ENCODE measurements at places on chromosomes 2 and 18. TPM values are rescaled to one million over a fixed set of nuclear protein-coding genes. Genes with fewer than 3 reads are reported as not detected.

- no peak for DNase-seq
Measured at GRCh38 chr2:175580652-175581051, 399.1 kb upstream of the ATP5MC3 start.

DNA sequence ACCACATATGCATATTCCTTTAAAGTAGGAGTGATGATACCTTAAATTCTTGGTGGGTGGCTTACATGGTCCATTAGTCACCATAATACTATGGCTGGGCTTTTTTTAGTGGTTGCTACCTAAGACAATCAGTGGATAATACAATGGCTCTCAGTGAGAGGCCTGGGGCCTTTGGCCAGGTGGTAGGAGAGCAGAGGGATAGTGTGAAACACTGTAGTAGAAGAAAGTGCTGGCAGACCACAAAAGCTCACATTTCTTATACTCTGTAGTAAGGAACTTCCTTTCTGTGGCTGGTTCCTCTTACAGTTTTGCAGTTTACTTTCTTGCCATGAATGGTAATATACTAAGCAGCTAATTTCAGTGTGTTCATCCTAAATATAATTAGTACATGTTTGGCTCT lies 583.5 kb downstream of the XIRP2 start:
- no peak for DNase-seq

DNA sequence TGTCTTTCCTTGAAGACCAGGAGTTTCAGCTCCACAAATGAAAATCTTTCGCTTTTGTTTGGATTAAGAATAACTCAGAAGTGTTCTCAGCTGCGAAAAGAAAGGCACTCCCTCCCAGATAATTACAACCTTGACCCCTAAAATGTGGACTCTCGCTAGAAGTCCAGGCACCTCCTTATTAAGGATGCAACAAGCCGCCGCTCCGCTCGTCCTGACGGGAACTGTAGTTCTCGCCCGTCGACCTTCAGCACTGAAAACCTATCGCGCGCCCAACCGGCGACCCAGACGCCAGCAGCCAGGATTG lies 559 bp downstream of the IMMT start:
- no peak for DNase-seq

GRCh38 chr2:65800998-65801397 lies 368.6 kb upstream of the SPRED2 start:
- no peak for DNase-seq

- peak; percentile 39 for DNase-seq
Measured at GRCh38 chr2:165691615-165692014, 102.4 kb downstream of the GALNT3 start.

- DNase-seq = peak; percentile 75
Measured at GRCh38 chr2:46490521-46491141, 11.3 kb downstream of the TMEM247 start.

DNA sequence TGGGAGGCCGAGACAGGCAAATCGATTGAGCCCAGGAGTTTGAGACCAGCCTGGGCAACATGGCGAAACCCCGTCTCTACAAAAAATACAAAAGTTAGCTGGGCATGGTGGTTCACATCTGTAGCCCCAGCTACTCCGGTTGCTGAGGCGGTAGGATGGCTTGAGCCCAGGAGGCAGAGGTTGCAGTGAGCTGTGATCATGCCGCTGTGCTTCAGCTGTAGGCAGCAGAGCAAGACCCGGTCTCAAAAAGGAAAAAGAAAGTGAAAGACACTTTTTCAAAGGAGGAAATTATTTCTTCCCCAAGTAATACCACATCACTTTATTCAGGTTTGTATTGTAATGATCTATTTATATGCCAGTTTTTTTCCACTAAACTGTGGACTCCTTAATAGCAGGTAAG lies 35.7 kb upstream of the TAF4B start:
- no peak for DNase-seq

- no peak for DNase-seq
Measured at GRCh38 chr2:215931256-215931903, 82.0 kb downstream of the MREG start.

DNA sequence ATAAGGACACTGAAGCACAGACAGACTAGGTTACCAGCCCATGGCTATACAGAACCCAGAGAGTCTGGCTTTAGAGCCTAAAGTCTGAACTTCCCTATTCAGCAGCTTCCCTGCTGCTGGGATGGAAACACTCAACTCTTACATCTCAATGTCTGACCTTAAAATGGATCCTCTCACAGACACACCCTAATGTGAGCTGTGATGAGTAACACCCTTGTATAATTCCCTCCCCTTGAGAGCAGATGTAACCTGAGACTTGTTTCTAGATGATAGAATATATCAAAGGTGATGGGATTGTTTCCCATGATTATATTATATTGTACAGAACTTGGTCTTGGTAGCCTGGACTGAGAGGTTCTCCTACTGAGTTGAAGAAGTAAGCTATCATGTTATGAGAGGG lies 577.1 kb upstream of the KLHL29 start:
- no peak for DNase-seq

DNA sequence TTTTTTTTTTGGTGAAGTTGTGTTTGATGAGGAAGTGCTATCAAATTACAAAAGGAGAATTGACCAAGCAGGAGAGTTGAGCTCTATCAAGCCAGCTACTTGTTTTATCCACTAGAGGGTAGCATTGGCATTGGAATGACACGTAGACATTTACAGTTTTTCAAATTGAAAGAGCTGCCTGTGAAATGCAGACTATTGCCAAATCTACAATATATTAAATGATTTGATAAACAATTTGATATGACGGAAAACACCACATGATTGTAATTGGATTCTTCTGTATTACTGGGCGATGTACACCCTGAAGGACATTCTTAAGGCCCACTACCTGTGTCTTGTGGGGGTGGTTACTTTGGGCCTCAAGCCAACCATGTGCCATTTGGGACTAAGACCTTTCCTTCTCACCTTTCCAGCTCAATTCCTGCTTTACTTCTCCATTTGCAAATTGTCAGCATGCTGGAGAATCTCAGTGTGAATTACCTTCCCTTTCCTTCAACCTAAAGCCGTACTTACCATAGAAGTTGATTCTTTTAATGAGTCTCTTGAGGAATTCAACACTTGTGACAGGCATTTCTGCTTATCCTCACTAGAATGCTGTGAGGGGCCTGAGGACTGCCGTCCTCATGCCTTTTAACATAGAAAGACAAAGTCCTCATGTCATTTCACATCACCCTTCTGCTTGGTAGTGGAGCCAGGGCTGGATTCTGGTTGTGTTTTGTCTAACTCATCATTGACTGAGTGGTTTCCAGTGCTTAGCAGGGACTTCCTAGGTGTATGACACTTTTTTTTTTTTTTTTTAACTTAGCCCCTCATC lies 134.8 kb upstream of the THUMPD2 start:
- no peak for DNase-seq

DNA sequence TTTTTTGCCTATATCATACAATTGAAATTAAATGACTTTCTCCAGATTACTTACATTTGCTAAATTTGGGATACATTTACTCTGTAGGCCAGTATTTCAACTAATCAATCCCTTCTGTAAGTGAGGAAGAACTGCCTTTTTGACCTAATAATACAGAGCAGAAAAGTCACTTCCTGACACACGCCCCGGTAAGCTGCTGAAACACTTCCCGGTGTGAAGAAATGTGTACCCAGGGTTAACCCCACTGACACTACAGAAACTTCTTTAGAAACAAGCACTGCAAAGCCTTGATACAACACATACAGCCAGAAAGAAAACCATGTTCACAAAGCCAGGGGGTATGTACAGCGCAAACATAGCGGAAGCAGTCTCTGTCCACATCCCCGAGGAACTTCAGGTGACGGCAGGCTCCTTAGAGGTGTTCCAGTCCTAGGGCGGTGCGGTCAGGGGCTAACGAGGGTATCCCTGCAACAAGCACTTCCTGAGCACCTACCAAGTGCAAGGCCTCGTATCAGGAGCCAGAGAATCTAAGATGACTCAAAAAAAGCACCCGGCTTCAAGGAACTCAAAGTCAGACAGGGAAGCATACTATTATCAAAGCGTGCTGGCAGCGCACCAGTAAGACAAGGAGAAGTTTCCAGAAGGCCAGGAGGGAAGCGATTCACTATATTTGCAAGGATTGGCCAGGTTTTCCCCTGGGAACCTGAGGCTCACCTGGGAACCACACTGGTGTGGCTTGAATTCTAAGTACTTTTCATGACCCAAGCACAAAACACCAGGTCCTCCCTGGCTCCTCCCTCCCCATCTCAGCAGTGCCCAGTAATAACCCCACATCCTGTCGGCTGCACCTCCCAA lies 46.6 kb downstream of the ZNF516 start:
- no peak for DNase-seq

- DNase-seq = no peak
Measured at GRCh38 chr2:95166065-95166763, 605 bp downstream of the ZNF2 start.

DNA sequence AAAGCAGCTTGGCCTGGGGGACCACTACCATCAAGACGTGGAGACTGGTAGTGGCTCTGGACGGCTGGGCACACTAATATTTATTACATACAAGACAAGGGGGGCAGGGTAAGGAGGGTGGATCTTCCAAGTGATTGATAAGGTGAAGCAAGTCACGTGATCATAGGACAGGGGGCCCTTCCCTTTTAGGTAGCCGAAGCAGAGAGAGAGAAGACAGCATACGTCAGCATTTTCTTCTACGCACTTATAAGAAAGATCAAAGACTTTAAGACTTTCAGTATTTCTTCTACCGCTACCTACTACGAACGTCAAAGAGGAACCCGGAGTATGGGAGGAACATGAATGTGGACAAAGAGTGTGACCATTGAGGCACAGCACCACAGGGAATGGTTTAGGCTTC lies 307.9 kb downstream of the RPIA start:
- DNase-seq = no peak

DNA sequence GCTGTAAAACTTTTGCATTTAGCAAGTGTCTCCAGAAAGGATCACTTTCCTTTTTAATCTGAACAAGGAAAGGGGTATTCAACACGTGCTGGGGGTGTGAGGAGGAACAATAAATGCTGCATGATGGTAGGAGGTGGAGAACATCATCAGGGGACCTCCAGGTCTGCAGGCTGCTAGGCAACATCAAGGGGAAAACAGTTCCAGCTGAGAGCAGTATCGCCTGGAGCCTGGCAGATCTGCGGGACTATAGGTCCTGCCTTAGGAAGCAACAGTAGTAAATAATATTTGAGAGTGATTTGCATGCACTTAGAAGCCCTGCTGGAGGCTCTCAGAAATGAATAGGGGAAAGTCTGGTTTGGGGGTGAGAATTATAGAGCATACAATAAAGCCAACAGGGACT lies 175.6 kb downstream of the SUCLG1 start:
- no peak for DNase-seq

- DNase-seq = no peak
Measured at GRCh38 chr2:171515672-171516298, 6.5 kb upstream of the CYBRD1 start.

DNA sequence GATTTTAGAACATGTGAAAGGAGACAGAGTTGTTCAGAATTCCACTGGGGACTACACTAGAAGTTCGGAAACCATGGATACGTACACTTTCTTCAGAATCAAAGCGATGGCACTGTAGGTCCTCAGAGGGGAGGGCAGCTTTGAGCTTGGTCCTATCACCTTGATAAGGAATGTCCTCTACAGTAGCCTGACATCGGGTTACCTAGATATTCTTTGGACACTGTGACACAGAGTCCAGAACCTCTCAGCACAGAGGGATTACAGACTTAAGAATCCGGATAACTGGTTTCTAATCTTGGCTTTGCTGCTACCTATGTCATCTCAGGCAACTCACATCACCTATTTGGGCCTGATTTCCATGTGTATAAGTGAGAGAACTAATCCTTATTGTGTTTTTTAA lies 14.0 kb downstream of the LBH start:
- no peak for DNase-seq

The SLC8A1 gene
- 1,122 TPM for total RNA-seq

The SERPINB12 gene
- total RNA-seq = not detected

The CCL20 gene
- not detected for total RNA-seq

The GEN1 gene
- total RNA-seq = 4.2 TPM

The FTCDNL1 gene
- total RNA-seq = 2.0 TPM

The KCNIP3 gene
- total RNA-seq = 5.3 TPM

The CD8A gene
- total RNA-seq = 1.5 TPM

The GPBAR1 gene
- total RNA-seq = 0.67 TPM

The NEURL3 gene
- total RNA-seq = not detected

The CRYBA2 gene
- total RNA-seq = not detected

The CPLX4 gene
- not detected for total RNA-seq

The COLEC11 gene
- total RNA-seq = 2.1 TPM

The SCG2 gene
- not detected for total RNA-seq

The FN1 gene
- total RNA-seq = 68.9 TPM

The TMEM182 gene
- total RNA-seq = 176 TPM

The UPP2 gene
- total RNA-seq = not detected

Data from left ventricle myocardium superior (tissue), 1 donor.